ENCODE measurements at places on chromosomes 1 and 21. TPM values are rescaled to one million over a fixed set of nuclear protein-coding genes. Genes with fewer than 3 reads are reported as not detected.

- no peak for DNase-seq
Measured at GRCh38 chr1:208154040-208154439, 90.1 kb downstream of the PLXNA2 start.

DNA sequence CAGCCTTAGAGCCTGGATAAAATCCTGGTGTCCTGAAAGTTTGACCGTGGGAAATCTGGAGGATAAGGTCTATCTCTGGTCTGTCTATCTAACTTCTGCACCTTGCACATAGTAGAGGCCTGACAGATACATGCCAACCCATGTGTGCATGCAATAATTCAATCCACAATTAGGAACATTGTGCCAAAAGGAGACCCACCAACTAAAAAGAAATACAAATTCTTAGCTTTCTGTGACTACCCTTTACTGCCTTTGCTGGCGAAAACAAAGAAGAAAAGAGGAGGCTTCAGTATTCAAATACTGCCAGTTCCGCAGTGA is 381 bp upstream of the KLHL20 start:
- DNase-seq, result no peak

DNA sequence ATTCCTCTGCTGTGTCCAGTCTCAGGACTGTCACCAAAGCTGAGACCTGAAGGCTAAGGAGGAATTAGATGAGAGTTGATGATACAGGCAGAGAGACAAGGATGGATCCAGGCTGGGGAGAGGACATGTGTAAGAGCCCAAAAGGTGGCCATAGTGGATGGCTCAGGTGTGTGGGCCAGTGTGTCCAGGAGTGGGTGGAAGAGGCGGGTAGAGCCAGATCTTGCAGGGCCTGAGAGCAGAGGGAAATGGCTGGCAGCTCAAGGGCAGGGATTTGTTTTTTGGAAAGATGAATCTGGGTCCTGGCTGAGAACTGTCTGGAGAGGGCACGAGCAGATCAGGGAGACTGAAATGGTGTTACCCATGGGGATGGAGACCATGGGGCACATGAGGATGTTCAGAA is 38.1 kb downstream of the AZIN2 start:
- DNase-seq, result no peak

DNA sequence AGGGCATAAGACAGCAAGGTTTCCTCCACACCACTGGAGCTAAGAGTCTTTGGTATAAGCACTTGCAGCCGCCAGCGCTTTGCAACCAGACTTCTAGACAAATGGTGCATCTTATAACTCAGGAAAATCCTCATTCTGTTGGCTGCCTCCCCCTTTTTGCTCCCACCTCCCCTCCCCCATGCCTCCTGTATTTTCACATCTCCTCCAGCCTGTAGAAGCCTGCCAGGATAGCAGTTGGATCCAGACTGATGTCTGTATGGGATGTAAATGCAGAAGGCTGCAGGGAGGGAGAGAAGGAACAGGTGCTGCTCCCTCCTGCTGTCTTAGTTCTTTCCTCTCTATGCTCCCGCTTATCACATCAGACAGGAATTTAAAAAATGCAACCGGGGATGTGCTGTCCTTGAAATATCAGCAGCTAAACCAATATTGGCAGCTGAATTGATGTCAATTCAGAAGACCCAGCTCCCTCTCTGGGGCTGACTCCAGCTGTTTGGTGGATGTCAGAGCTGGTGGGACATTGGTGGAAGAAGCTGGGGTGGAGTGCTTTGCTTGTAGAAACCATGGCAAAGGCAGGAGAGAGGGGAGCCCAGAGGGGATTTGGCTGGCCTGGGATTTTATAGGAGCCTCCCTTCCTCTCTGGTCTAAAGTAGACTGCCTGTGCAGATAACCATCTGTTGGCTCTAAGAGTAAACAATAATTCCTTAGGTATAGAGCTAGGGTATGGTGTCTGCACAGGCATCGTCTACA is 53.5 kb downstream of the NFASC start:
- no peak for DNase-seq

DNA sequence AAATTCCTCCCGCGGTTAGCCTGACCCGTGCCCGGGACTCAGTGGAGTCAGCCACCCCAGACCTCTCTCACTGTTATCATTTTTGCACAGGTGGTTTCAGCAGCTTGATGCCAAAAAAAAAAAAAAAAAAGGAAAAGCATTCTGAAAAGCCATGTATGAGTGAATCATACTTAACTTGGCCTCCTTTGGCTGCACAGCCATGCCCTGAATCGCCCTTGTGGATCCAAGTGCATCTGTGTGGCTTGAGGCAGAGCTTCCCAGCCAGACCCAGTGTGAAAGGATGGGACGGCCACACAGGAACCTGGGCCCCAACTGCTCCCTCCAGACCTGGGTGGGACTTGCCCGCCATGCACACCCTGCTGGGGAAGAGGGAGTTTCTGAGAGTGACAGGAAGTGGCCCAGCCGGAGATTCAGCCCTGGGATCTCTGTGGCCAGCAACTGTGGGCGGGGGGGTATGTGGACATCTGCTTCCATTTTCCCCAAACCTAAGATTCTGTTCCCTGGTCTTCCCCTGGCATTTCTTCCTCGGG is 8.6 kb downstream of the YBEY start:
- DNase-seq, result no peak

DNA sequence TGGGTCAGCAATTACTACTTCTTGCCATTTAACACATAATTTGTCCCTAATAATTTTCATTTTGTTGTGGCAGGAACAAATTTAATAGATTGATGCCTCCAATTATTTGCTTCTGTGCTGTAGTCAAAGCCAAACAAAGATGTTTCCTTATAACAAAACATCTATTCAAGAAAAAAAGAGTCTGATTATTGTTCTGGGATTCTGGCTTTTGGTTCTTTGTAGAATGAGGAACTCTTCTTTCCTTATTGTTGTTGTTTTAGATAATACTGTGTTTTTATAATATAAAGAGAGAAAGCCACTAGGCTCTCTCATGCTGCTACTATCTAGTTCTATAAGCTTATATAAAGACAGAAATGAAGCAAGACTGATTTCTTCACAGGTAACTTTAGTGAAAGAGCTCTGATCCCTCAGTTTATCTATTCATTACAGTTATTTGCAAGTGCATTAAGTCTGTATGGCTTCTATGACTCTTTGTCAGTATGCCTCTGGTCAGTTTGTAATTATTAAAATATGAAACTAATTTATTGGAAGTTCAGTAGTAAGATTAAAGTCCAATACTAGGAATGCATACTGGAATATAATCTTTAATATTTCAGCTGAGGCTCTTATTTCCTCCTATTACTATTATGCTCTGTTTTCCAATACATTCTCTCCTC is 37.4 kb downstream of the PRKACB start:
- no peak for DNase-seq

- DNase-seq, result peak; percentile 80
Measured at GRCh38 chr1:27031235-27032118, 18.8 kb upstream of the TENT5B start.

NGF gene
- polyA plus RNA-seq, result 2.6 TPM

C1QC gene
- polyA plus RNA-seq, result 12.0 TPM

DNA sequence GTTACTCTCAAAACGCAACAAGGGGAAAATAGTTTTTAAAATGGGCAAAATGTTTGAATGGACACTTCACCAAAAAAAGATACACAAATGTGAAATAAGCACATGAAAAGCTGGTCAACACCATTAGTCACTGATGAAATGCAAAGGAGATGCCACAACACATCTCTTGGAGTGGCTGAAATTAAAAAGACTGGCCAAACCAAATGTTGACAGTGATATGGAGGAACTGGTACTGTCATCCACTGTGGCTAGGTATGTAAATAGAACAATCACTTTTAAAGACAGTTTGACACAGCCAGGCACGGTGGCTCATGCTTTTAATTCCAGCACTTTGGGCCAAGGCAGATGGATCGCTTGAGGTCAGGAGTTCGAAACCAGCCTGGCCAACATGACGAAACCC is 91.1 kb downstream of the POFUT2 start:
- DNase-seq, result no peak
